ENCODE measurements at places on chromosomes 7 and 10.

DNA sequence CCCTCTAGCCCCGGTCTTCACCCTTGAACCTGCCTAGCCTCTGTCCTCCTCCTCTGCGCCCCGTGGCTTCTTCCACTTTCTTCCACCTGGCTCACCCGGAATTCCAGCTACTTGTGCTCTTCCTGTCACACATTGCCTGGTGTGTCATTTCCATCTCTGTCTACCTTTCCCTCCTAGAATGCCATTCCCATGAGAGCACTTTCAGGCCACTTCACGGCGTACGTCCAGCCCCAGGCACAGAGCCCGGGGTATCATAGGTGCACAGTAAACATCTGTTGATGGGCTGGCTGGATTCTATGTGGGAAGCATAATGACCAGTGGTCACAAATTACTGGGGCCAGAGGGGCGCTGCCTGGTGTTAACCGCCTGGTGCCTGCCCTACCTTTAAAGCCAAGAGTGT, 161.3 kb downstream of the CUX1 start:
- DNase-seq: no peak

DNA sequence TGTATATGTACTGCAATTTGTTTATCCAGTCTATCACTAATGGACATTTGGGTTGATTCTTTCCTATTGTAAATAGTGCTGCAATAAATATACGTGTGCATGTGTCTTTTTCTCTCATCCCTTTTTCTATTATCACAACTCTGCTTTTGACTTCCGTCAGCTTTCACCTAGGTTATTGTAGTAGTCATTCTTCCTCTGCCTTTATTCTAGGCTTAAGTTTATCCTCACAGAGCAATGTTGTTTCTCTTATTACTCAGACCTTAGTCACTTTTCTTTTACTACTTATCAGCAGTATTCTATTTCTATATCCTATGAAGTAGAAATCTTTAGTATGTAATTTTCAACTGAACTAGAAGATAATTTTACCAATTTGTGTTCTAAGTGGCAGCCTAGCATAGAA, 175.3 kb upstream of the SEMA3E start:
- DNase-seq: no peak

GRCh38 chr7:86222806-86223205, 420.9 kb upstream of the GRM3 start:
- no peak for DNase-seq

- DNase-seq: no peak
Observed at GRCh38 chr10:78053211-78053868, 19.7 kb downstream of the RPS24 start.

- no peak for DNase-seq
Observed at GRCh38 chr10:95518455-95519452, 42.4 kb downstream of the SORBS1 start.

DNA sequence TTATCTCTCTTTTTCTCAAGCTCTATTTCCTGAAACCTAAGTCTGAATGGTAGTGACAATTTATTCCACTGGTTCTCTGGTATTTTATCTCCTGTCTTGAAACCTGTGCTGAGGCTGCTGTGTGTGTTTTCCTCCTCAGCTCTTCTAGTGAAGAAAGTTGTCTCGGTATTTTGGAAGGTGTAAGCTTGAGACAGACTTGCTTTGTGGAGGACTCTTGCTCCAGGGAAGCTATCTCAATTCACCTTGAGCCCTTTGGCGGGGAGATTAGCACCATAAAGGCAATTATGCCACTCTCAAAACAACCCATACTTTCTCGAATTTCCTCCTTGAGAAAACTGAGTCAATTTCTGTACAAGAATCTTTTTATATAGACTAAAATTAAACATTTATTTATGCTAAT, 141.6 kb downstream of the THSD7A start:
- DNase-seq: no peak

GRCh38 chr7:48298779-48299178, 127.5 kb downstream of the ABCA13 start:
- DNase-seq: no peak

GRCh38 chr10:128422190-128422589, 296.0 kb upstream of the MKI67 start:
- DNase-seq: no peak

DNA sequence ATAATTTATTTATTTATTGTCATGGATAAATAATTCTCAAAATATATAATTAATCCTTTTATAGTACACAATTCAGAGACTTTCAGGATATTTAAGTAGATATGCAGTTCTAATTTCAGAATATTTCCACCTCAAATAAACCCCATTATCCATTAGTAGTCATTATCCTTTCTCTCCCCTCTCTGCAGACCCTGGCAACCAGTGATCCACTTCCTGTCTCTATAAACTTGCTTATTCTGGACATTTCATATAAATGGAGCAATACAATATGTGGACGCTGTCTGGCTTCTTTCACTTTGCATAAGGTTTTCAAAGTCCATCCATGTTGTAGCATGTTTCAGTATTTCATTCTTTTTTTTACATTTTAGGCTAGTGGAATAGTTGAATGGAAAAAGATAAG, 230.2 kb downstream of the FZD1 start:
- no peak for DNase-seq
